Suppressor macrophage treated with lipopolysaccharide for 1 hour (primary cell): ENCODE measurements at places on chromosomes 13 and 19.

DNA sequence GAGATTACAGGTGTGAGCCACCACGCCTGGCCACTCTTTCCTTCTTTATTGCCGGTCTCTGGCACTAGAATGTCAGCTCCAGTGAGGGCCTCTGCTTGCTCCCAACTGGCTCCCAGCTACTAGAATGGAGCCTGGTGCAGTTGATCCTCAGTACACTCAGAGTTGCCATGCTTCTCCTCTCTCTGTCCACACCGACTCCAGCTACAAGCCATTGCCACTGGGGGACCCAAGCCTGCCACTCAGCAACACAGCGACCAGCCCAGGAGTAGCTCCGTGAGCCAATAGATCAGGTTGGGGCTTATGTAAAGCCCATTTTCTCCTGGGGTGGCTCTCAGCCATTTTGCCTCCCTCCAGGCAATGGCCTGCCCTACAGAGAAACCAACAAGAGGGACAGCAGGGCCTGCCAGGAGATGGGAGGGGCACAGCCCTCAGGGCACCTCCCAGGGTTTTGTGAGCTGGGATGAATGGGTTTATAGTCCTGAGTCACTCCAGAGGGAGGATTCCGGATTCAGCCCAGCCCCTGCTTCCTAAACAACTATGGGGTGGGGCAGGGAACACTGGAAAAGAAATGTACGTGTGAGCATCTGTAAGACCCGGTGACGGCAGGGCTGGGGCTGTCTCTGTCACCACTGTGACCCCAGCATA lies 36.5 kb downstream of the OPA3 start:
- DNase-seq, result no peak

GRCh38 chr19:3066482-3067049 lies 4.3 kb upstream of the TLE5 start:
- no peak for DNase-seq

DNA sequence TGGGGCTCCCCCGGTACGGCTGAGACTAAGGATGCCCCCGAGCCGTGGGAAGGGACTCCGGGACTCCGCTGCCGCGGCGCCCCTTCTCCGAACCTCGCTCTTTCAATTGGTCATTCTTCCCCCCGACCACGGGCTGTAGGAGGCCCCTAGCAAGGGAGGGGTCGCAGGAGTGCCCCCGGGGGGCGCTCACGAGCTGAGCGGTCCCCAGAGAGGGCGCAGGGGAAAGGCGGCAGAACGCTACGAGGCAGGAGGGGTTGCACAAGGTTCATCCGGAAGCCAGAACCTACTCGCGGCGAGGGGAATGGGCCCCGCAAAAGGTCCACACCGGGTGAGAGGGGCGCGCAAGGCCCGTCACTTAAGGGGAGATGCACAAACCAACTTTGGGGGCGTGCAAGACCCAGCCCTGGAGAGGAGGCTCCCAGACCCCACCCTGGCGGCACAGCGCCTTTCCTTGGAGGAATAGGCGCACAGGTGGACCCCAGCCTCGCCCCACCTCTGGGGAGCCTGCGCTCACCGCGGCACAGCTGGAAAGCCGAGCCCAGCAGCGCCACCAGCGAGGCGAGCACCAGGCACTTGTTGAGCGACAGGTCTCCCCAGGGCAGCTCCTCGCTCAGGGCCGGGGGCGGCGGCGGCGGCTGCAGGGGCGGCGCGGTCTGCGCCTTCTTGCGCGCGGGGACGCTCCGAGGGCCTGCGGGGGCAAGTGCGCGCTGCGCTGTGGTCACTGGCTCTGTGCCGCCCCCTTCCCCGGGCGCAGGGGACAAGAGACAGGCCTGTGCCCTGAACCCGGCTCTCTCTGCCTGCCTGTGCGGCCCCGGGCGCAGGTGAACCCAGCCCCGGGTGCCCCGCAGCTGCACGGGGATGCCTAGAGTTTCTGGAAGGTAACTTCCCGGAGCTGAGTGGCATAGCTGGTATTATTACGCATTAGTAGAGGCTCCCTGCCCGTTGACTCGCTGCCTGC lies 2.8 kb downstream of the JSRP1 start:
- peak; percentile 36 for DNase-seq

- DNase-seq, result no peak
These were observed 13.6 kb downstream of the GPATCH1 start for GRCh38 chr19:33094436-33095067.

- DNase-seq, result peak; percentile 72
These were observed at the start of gene P2RY11 for GRCh38 chr19:10111405-10111811. Gene P2RY11 (plus strand): TSS chr19:10111693. CDS start chr19:10111722, 29 bp downstream.

DNA sequence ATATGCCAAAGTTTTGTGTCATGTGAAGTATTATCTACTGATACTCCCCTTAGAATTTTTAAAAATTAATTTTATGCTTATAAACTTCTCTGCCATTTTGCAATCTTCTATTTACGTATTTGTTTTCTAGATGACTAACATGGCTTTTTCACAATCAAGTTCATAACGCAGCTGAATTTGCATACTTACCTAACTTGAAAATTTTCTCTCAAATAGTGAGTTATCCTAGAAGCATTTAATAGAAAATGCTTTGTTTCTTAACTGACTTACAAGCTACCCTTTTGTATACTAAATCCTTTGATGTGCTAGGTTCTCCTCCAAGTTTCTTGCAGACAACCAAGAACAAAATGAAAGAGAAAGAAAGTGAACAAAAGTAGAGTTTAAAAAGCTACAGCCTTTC lies 683.5 kb downstream of the LIG4 start:
- DNase-seq, result no peak

DNA sequence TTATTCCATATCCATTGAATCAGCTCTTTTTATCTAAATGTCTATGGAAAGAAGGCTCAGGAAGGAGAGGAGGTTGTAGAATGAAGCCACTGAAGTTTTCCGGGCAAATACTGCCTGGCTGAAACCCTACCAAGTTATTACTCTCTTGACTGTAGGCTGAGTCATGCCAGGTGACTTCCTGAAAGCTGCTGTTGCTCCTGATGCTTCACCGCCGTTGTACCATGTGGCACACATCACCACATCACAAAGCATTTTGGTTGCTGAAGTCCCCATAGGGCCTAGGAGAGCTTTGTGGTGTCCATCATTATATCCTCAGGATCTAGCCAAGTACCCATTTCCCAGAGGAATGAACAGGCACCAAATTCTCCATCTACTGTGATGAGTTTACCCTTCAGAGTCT lies 11.1 kb upstream of the TDRD12 start:
- DNase-seq, result no peak

- no peak for DNase-seq
These were observed 65.6 kb downstream of the IRS2 start for GRCh38 chr13:109720758-109721184.

GRCh38 chr19:29753190-29753933 lies 38.3 kb upstream of the C19orf12 start:
- no peak for DNase-seq

GRCh38 chr19:6113616-6114188 lies 3.4 kb upstream of the RFX2 start:
- peak; percentile 86 for DNase-seq

GRCh38 chr13:77460195-77460594 lies 75.3 kb upstream of the SCEL start:
- peak; percentile 89 for DNase-seq

- peak; percentile 36 for DNase-seq
These were observed at the start of gene RGL3 for GRCh38 chr19:11418549-11419506. Gene RGL3 (minus strand): TSS chr19:11419314. CDS start chr19:11419278, 36 bp downstream.

- DNase-seq, result no peak
These were observed 262.1 kb upstream of the DACH1 start for GRCh38 chr13:72129117-72129516.

- no peak for DNase-seq
These were observed 11.2 kb upstream of the MYO16 start for GRCh38 chr13:108618233-108618632.

DNA sequence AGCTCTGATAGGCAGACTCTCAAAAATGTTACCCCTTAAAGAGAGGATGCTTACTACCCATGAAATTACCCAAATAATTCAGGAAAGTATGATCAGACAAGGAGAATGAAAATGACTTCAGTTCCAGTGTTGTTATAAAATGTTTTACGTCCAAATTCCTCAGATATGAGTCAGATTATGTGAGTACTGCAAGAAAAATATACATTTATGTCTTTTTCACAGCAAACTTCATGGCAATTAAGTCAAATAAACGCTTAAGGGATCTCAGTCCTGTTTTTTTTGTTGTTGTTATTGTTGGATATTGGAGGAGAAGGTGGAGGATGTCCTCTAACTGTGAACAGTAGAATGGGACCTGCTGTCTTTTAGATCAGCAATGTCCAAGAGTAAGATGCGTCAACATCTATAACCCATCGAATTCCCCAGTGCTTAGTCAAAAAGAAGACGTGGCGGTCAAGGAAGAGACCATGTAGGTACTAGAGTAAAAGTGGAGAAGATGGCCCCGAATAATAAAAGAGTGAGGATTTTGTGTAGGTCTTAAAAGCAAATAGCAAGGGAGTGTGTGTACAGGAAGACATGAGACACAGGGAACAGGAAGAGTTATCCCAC lies 215.4 kb upstream of the IRS2 start:
- DNase-seq, result no peak

DNA sequence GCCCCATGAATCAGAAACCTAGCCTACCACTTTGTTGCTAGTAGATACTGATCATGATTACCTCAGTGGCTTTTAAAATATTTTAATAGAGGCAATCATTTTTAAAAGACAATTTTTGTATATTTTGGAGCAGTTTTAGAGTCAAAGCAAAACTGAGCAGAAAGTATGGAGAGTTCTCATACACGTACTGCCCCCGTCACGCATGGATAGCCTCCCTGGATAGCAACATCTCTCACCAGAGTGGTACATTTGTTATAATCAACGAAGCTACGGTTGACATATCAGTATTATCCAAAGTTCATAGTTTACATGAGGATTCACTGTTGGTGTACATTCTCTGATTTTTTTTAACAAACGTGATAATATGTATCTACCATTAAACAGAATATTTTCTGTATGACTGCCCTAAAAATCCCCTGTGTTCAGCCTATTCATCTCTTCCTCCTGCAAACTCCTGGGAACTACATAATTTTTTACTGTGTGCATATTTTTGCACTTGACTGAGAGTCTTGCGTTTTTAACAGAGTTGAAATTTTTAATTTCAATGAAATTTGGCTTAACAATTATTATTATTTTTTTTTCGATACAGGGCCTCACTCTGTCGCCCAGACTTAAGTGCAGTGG lies 1436.8 kb upstream of the PCDH9 start:
- DNase-seq, result no peak

DNA sequence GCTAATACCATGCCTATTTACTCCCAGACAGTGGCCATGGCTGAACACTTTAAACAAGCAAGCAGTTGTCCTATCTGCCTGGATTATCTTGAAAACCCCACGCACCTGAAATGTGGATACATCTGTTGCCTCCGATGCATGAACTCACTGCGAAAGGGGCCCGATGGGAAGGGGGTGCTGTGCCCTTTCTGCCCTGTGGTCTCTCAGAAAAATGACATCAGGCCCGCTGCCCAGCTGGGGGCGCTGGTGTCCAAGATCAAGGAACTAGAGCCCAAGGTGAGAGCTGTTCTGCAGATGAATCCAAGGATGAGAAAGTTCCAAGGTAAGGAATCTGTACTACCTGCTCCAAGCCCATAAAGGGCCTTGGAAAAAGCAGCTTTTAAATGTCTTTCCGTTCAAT lies 8.6 kb downstream of the RFPL4AL1 start:
- no peak for DNase-seq

DNA sequence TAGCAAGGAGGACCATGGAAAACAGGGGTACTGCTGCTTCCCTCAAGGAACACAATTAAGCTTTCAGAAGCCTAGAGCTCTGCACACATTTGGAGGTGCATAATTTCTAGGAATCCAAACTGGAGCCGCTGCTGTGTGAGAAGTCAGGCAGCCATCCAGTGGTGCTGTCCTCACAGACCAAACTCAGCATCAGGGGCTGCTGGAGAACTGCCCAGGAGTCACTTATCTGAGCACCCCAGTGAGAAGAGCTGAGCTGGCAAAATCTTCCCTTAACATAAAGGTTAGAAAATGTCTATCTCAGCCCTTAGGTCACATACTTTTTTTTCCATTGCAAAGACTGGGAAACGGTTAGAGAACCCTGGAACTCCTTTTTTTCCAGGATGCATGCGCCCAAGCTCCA lies 72.8 kb downstream of the ATP7B start:
- no peak for DNase-seq

GRCh38 chr13:40980461-40980860 lies 38.7 kb downstream of the ELF1 start:
- DNase-seq, result no peak

DNA sequence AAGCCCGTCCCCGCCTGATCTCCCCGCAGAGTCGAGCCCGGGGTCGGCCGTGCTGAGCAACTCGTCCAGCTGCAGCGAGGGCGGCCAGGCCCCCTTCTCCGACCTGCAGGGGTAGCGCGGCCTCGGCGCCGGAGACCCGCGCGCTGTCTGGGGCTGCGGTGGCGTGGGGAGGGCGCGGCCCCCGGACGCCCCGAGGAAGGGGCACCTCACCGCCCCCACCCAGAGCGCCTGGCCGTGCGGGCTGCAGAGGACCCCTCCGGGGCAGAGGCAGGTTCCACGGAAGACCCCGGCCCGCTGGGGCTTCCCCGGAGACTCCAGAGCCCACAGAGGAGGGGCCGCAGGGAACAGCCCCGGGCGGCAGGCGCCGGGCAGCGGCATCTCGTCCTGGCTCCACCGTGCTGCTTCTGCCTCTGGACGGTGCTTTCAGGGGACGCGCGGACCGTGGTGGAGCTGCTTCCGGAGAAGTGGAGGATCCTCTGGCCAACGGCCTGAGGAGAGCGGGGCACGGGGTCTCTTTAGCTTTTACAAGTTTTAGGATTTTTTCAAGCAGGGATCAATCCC lies 8.8 kb upstream of the F7 start:
- DNase-seq, result no peak

DNA sequence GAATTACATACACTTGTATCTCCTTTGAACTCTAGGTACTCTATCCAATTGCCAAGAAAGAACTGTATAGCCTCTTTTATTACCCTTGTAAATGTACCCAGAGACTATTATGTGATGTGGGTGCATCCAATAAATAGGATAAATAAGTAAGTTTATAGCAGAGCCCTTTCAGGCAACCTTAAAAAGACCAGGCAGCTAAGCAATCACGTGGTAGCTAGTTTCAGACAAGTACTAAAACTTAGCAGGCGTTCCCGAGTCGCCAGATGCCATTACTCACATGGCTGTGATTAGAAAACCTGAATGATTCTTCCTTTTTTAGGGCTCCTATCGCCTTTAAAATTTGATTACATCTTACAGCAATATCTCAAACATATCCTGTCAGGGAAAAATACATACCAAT lies 1303.0 kb downstream of the EFNB2 start:
- DNase-seq, result no peak

DNA sequence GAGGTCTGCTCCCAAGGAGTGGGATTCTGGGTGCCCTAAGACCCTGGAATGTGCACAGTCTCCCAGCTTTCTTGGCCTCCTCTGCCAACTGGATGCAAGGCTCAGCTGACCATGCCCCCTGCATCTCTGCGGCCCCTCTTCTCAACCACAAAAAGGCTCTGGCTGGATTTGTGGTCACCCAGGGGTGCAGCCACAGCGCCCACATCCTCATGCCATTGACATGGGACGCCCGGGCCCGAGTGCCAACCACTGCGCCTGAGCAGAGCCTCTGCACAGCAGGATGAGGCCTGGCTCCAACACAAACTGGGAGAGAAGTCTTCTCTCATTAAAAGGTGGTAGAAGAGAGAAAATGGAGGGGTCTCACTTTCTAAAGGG lies 103.5 kb downstream of the FOXO1 start:
- no peak for DNase-seq
